Skeletal muscle cell (primary cell): ENCODE measurements at places on chromosomes 16 and 17.

DNA sequence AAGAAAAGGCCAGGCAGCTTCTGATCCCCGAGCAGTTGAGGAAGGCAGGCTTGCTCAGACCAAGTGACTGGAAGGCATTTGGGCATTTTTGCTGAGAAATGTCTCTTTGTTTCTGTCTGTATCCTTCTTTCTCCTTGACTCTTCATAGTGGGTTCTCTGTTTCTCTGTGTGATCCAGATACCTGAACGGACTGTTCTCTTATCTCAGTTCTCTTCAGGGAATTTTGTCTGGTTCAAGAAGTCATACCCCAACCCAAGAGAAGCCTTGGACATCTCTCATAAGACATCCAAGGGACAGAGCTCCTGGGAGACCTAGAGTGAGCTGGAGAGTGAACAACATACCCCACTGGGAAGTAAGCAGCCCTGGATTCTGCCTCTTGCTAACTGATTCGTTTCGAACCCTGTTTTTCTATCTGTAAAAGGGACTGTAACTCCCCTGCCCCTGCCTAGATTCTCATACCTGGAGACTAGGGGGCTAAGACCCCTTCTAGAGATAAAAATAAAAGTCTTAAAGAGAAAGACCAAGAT, 541 bp downstream of the CCL3 start:
- no peak for DNase-seq

DNA sequence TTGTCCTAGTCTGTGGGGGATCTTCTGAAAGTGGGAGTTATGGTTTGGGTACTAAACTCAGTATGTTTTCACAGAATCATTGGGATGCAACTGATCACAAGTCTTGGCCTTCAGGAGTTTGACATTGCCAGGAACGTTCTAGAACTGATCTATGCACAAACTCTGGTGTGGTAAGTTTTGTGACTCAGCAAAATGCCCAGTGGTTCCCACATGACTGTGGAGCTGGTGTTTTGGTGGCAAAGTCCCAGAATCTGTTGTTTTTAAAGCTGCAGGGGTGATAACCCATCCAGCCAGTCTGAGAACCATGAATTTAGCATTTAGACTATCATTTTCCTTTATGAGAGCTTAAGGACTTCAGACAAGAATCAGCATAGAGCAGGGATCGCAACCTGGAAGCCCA, 40.6 kb downstream of the GDE1 start:
- no peak for DNase-seq

- DNase-seq, result no peak
These were observed 402.2 kb downstream of the XYLT1 start for GRCh38 chr16:17068524-17068923.

- no peak for DNase-seq
These were observed 568 bp upstream of the CCDC154 start for GRCh38 chr16:1444730-1445517.

- no peak for DNase-seq
These were observed 22.7 kb downstream of the PLEKHG4 start for GRCh38 chr16:67302076-67302475.

DNA sequence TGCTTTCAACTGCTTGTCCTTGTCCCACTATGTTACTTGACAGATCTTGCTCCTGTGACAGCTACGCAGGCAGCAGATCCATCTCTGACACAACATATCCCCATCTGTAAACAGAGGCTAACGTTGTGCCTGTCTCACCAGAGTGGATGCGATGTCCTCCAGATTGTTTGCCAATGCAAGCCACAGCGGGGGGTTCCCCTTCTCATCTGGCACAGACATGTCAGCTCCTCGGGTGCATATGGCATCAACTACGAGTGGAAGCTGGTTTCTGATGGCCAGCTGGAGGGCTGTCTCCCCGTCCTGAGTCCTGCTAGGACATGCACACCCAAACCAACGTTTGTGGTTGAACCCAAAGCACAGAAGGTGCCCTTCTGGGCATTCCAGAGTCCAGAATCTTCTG, 39.0 kb downstream of the CYB5D2 start:
- no peak for DNase-seq

DNA sequence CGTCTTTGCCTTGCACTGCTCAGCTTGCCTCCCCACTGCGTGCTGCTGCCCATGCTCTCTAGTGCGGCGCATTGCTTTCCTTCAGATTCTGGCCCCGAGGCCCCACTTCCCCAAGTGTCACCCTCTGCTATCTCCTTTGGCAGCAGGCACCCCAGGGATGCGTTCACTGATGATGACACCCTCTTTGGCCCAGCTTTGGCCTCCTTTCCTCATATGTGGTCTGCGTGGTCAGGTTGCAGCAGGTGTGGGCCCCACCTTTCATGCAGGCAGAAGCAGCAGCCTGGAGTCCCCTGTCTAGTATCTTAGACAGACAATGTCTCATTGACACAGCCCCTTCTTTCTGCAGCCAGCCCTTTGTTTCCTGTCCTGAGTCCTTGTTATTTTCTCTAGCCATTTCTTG, 4.8 kb upstream of the CCL3 start:
- no peak for DNase-seq

DNA sequence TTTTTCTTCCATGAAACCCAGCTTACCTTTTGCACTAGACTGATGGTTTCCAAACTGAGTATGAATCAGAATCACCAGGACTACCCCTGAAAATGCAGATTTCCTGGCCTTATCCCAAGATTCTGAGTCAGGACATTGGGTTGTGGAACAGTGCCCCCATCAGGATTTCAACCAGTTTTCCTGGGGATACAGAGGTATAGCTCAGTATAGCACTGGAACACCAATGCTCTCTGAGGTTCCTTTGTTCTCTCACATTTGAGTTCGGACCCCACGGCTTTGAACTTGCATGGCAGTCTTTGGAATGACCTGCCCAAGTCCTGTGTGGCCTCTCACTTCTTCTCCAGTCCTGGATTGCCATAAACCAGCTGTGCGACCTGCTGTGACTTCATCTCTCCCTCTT, 12.8 kb upstream of the CCL8 start:
- peak; percentile 24 for DNase-seq

GRCh38 chr17:27755706-27756466, 44.4 kb downstream of the NOS2 start:
- DNase-seq, result no peak

DNA sequence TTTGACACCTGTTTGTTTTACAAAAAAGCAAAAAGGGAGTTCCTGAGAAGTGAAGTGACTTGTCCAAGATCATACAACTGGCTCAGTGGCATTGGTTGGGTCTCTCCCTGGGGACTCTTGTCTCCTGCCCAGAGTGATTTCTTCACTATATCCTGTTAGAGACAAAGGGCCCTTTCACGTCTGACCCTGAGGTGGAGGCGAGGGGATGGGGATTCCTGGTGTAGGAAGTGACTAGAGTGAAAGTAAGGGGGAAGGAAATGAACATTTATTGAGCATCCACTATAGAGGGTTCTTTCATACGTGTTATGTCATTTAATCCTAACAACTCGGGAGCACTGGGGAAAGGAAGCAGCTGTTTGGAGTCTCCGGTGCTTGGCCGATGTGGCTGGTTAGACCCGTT, 9.0 kb downstream of the ITGB3 start:
- DNase-seq, result no peak

- no peak for DNase-seq
These were observed 4.1 kb downstream of the IL4R start for GRCh38 chr16:27317738-27318391.

- DNase-seq, result no peak
These were observed 4.5 kb downstream of the ARHGAP27 start for GRCh38 chr17:45428050-45428617.

DNA sequence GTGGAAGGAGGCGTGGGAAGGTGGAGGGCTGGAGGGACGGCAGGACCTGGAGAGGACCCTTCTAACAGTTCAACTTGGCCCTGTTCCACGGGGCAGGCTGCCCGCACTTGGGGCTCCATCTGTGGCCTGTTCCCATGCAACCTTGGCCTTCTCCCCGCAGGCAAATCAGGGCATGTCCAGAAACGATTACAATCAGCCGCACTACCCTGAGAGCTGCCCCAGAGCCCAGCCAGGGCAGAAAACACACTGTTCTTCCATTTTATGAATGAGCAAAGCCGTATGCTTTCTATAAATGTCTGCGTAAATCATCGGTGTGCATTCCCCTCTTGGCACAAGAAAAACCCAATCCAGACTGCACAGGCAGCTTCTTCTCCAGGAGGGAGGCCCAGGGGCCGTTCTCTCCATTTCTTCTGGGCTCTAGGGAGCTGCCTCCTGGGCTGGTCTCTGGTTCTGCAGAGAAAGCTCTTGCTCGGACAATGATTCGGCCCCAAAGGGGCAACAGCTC, 228.7 kb downstream of the SOX9 start:
- DNase-seq, result no peak

GRCh38 chr16:84999857-85000480, 11.4 kb downstream of the ZDHHC7 start:
- DNase-seq, result no peak

GRCh38 chr16:88747588-88748301, 37.3 kb downstream of the PIEZO1 start:
- no peak for DNase-seq

DNA sequence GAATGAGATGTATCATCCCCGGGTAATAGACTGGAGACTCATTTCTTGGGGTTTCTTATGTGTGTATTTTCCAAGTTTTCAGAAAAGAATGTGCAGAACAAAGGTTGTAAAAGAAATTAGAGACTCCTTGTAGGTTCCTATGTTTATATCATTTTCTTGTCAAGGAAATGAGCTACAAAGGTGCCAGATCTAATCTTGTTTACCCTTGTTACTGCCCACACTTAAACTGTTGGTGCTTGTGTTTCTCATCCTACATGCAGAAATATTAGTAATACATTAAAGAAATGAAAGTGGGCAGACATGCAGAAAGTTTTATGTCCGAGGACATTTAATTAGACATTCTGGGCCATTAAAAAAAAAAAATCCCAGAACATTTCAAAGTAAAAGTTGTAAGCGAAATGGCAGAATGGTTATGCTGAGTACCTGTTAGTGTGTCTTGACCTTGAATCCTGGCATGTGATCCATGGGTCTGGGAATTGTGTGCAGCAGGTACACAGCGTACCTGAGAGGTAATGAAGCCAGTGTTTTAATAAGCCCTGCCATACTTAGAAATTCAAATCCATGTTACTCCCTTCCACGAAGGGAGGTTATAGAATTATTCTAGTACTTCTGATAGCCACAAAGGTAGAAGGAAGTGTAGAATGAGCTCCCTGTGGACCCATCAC, 62.6 kb upstream of the CACNG5 start:
- no peak for DNase-seq

GRCh38 chr17:20026960-20027359, 17.8 kb downstream of the SPECC1 start:
- no peak for DNase-seq

- DNase-seq, result no peak
These were observed 148.4 kb downstream of the TOX3 start for GRCh38 chr16:52398491-52398960.

DNA sequence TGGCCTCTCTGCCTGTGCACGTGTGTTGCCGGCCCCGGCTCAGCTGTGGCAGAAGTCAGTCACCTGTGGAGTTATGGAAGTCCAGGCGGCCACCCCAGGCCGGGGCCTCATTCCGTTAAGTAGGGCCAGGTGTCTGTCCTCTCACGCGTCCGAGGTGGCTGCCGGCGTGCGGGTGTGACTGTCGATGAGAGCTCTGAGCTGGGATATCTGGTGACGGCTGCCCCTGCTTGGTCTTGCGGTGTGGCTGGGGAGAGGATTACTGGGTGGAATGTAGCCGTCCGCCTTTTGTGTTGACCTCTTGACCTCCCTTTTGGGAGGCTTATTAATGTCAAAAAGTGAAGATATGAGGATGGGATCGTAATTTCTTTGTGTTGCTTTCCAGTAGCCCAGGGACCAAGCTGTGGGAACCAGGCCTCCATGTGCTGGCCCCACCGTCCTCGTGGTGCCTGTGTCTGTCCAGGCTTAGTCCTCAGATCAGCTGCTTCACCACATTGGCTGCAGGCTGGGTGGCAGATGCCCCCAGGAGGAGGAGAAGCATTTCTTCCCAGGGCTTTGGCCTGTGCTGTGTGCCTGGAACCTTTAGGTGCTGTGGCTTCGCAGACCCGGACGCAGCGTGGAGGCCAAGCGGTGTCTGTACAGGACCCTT, 23.0 kb upstream of the ZNF750 start:
- no peak for DNase-seq

GRCh38 chr16:57863434-57864160, 61.3 kb upstream of the KIFC3 start:
- DNase-seq, result peak; percentile 49

DNA sequence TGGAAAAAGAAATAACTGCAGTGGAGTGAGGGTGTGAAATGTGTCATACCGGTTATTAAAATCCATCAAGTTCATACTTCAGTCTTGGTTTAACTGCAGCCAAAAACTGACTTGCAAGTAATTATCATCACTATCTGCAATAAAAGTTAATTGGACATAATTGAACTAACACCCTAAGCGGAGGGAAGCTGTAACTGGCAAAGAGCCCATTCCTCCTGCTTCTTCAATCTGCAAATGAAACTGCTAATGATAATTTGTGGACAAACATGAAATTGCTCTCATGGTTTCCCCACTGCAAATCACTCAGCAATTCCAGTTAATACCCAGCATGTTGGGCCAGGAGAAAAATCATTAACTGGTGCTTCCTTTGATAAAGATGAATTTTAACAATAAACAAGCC, 46.5 kb downstream of the FAM222B start:
- no peak for DNase-seq

- no peak for DNase-seq
These were observed 97.9 kb downstream of the C17orf67 start for GRCh38 chr17:56735842-56736241.

GRCh38 chr17:61416211-61416539, 16.5 kb downstream of the TBX2 start:
- DNase-seq, result no peak

DNA sequence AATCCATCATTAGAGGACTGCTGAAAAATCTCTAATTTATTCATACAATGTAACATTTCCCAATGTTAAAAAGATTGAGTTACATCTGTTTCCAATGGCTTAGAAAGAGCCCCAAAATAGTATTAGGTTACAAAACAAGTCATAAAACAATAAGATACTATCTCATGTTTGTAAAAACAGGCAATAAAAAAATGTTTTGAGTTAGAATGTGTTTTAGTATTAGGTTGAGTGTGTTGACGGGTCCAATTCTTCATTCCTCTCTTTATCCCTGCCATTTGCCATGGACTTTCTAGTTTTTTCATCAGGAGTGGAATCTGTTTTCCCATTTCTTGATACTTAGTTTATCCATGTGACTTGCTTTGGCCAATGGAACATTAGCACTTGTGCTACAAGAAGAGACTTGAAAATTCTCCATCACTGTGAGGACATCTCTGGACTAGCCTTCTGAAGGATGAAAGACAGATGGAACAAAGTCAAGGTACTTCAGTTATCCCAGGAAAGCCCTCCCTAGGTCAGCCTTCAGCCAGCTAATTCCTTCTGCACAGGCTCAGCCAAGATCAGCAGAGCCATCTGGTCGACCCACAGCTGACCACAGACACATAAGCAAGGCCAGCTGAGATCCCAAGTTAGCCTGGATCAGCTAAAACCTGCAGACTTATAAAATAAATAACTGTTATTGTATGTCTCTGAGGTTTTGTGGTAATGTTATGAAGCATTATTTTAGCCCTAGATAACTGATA, 83.3 kb downstream of the HS3ST3A1 start:
- peak; percentile 48 for DNase-seq

- no peak for DNase-seq
These were observed 5.1 kb downstream of the HS3ST3B1 start for GRCh38 chr17:14305785-14306496.

GRCh38 chr16:8511464-8511863, 78.8 kb downstream of the TMEM114 start:
- DNase-seq, result no peak

- DNase-seq, result no peak
These were observed 114.5 kb upstream of the GSE1 start for GRCh38 chr16:85498607-85499006.

GRCh38 chr16:89319886-89320781, 102.6 kb downstream of the ZNF778 start:
- no peak for DNase-seq

GRCh38 chr16:81609323-81609892, 164.8 kb downstream of the CMIP start:
- DNase-seq, result no peak
